Mucosa of descending colon (tissue), 3 donors: ENCODE measurements at places on chromosomes 7 and 10.

GRCh38 chr7:70812511-70812910 lies 319.4 kb upstream of the GALNT17 start:
- DNase-seq = no peak

GRCh38 chr10:99770408-99771045 lies 11.9 kb upstream of the ABCC2 start:
- DNase-seq = no peak

DNA sequence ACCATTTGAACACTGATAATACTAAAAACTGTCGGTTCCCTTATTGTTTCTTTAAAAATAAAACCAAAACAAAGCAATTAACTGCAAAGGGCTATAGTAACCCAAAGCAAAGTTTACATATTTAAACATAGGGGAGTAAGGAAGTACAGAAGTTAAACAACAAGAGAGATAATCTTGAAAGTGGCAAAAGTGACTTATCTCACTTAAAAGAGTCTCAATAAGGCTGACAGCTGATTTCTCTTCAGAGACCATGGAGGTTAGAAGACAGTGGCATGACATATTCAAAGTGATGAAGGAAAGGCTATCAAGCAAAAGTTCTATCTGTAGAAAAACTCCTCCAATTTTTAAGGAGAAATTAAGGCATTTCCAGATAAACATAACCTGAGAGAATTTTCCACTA lies 233.5 kb upstream of the HDAC9 start:
- no peak for DNase-seq

- no peak for DNase-seq
Measured at GRCh38 chr10:13366891-13367290, 18.8 kb upstream of the SEPHS1 start.

GRCh38 chr7:150372271-150373048 lies 3.8 kb downstream of the REPIN1 start:
- DNase-seq = peak; percentile 82
